MV-4-11 (cell line): ENCODE measurements at places on chromosomes 1 and 21.
A peak's percentile ranks its signal among the peaks of the same experiment; 100 is the strongest.

- DNase-seq = peak; percentile 79
Measured at GRCh38 chr1:78297836-78298235, 192.9 kb upstream of the PTGFR start.

DNA sequence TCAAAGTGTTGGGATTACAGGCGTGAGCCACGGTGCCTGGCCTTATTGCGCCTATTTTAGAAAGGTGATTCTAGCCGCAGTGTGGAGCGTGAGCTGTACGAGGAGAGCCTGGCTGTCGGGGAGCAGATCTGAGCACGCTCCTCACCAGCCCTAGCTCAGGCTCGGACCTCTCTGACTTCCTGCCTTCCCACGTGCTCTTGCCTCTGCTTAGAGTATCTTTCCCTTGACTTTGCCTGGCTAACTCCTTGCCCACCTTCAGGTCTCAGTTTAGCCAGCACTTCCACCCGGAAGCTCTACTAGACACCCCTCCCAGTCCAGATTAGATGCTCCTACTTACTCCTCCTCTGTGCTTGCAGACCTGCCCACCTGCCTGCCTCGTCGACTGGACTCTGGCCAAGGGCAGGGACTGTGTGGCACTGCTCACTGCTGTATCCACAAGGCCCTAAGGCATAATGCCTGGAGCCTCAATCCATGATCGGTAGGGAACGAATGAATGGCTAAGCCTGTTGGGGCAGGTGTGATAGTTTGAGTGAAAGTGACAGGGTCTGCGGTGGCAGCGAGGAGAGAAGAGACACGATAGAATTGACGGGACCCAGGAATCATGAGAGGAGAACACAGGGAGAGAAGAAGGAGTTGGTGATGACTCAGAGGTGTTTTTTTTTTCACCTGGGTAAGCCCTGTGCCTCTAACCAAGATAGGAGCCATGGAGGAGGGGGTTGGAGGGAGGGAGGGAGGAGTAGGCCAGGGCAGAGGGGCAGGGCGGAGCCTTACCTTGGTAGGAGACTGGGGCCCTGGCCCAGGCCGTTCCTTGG, 28.1 kb upstream of the WASF2 start:
- DNase-seq = no peak

DNA sequence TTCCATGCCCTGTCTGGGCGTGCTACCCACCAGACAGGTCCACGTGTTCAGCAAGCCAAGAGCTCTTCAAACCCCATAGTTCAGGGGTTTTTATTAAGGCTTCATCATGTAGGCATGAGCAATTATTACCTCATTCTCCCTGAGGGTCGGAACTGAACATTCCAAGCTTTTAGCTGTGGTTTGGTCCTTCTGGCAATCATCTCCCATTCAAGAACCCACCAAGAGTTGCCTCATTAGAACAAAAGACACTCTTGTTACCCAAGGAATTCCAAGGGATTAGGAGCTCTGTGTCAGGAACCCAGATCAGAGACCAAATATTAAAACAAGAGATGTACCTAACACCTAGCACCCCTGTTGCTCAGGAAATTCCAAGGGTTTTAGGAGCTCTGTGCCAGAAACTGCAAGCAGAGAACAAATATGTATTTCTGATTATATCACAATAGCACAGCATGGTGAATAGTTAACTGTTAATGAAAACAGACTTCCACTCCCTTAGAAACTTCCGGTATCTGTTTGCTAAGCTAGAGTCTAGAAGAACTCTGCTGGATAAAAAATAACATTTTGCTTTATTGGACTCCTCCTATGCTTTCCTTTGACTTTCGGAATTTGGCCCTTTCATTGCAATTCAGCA, 201.2 kb upstream of the L1TD1 start:
- DNase-seq = no peak

- no peak for DNase-seq
Measured at GRCh38 chr1:33908324-33908956, 44.6 kb downstream of the HMGB4 start.

DNA sequence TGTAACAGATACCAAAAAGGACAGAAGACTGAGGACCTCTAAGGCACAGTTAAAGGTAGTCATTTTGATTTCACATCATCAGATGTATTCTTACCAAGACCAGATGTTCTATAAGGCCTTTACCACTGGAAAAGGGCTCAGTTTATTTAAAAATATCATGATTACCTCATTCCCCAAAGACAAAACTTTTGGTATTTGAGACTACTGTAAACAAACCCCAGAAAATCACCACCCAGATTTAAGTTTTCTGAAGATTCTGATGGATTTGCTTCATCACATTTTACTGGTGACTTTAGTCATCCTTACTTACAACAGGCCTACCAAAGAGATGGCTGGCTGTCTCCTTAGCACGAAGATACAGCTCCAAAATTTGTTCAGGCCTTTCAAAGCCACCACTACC, 8.3 kb downstream of the ENAH start:
- DNase-seq = no peak
